ENCODE measurements at places on chromosomes 12 and 14.

DNA sequence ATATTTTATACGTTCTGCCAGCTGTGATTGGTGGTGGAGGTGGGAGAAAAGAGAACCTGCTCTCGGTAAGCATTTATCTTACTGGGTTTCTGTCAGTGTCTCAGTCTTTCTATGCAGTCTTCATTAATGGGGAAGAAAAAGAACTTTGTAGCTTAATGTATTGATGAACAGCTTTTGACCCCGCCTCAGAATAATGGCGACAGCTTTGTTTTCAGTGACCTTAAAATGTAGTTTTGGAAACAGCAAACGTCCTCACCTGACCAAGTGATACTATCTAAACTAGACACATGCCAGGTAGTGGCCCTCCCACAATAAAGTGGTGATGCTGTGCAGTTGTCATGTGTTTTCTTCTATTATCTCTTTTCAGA is 1.4 kb downstream of the DACT1 start:
- no peak for DNase-seq

DNA sequence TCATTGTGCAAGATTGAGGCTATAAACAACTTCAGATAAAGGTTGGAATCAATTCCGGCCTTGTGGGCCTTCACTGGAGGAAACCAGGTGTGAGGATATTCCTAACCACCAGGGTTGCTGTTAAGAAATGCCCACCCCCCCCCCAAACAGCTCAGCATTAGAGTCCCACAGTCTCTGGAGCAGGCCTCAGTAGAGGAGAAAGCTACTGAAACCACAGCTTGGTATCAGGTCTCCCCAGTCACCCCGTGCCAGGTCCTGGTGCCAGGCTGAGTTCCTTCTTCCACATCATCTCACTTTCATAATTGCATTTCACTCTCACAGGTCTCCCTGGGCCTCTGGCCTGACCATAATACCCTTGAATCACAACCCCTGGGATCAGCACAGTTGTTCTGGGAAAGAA is 12.5 kb downstream of the GALNT6 start:
- no peak for DNase-seq

- DNase-seq: peak; percentile 48
Measured at GRCh38 chr12:1457901-1458300, 136.5 kb downstream of the FBXL14 start.

DNA sequence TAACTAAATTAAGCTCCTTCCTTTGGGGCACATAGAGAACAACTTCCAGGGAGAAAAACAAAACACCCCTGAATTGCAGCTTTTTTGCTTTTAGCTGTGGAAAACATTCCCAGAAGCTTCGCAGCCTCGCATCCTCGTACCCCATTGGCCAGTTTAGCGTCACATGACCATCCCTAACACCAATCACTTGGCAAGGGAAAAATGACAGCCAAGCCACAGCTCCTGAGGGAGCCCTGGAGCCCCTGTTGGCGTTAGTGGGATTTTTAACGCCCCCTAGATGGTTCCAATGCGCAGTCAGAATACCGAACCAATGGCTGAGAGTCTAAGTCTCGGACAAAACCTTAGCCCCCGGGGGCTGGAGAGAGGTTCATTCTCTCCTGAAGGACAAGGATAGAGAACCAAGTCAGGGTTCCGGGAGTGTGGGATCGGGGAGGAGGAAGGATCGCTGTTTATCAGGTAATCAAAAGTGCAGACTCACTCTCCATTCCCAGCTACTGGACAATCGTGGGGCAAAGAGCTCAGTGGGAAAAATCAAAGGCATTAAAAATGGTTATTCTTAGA is 135.6 kb upstream of the HIF1A start:
- DNase-seq: no peak

- DNase-seq: no peak
Measured at GRCh38 chr12:64836856-64837255, 12.4 kb downstream of the TBC1D30 start.

DNA sequence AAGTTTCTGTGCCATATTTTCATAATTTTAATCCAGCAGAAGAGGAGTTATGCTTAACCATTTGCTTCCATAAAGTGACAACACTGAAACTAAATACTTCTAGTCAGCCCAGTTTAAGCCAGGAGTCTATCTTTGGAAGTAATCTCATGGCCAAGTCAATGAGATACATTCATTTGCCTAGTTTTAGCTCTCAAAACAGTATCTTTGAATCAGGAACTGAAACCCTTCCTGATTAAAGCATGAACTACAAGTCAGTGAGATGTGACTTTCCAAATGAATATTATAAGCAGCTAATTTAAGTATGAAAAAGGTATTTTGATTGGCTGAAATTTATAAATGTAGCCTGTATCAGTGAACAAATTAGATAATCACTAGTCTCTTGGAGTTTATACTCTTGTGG is 491.5 kb downstream of the SLC6A15 start:
- DNase-seq: no peak

GRCh38 chr12:113422030-113422885 is at the start of gene SDSL:
Gene SDSL (plus strand): TSS chr12:113422380. CDS start chr12:113427983, 5,603 bp downstream.
- peak; percentile 79 for DNase-seq

GRCh38 chr12:69984241-69984640 is 159.2 kb downstream of the MYRFL start:
- no peak for DNase-seq

GRCh38 chr12:32455607-32456071 is 56.3 kb downstream of the FGD4 start:
- DNase-seq: peak; percentile 88

DNA sequence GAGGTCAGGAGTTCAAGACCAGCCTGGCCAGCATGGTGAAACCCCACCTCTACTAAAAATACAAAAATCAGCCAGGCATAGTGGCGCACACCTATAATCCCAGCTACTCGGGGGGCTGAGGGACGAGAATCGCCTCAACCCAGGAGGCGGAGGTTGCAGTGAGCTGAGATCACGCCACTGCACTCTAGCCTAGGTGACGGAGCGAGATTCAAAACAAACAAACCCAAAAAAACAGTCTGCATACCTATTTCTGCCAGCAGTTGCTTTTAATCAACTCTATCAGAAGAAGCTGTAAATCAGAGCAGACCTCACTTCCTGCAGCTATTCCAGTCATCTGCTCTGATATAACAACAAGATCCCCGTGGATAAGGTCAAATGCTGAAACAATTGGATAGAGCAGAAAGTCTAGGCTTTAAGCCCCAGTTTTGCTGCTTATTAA is 50.5 kb downstream of the LIMA1 start:
- no peak for DNase-seq

- no peak for DNase-seq
Measured at GRCh38 chr12:117159674-117160073, 30.6 kb downstream of the FBXO21 start.

GRCh38 chr14:92610849-92611271 is 97.3 kb downstream of the RIN3 start:
- DNase-seq: no peak

- no peak for DNase-seq
Measured at GRCh38 chr14:92577321-92577742, 63.8 kb downstream of the RIN3 start.

GRCh38 chr14:68306934-68307789 is 485.7 kb downstream of the ZFP36L1 start:
- no peak for DNase-seq

DNA sequence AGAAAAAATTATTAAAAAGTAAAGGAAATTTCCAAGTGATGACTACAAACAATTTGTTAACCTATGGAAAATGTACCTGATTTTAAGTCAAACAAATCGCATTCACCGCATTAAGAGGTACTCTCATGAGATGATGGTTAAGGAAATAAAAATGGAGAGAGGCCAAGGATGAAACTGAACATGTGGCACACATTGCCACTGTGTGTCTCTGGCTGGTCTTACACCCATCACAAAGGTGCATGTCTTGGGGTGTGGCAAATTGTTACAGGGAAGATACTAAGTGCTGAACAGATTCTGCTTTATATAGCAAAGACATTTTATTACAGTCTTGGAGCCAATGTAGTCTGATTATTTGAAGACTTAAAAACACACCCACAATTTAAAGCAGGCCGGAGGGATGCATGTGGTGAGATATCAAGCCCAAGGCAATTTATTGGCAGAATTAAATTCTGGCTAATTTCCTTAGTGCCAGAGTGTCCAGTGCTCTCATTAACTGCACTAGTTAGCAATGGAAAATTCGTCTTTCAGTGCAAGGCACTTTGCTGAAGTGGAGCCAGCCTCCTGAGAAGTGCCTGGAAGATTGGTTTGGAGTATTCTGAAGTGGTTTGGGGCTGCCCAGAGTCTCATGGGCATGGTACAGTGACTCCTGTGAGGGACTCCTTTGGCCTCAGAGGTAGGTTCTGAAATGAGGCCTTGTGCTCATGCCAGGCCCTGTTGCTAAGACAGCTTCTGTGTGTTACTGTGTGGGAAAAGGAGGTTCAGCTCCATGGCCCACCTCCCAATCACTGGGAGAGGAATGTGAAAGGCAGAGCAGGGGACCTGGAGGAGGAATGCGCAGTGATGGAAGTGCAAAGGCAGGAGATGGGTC is 166.9 kb downstream of the BRMS1L start:
- DNase-seq: no peak

GRCh38 chr12:113800201-113800600 is 165.9 kb downstream of the RBM19 start:
- DNase-seq: no peak

- no peak for DNase-seq
Measured at GRCh38 chr14:32336702-32337101, 7.6 kb downstream of the AKAP6 start.

DNA sequence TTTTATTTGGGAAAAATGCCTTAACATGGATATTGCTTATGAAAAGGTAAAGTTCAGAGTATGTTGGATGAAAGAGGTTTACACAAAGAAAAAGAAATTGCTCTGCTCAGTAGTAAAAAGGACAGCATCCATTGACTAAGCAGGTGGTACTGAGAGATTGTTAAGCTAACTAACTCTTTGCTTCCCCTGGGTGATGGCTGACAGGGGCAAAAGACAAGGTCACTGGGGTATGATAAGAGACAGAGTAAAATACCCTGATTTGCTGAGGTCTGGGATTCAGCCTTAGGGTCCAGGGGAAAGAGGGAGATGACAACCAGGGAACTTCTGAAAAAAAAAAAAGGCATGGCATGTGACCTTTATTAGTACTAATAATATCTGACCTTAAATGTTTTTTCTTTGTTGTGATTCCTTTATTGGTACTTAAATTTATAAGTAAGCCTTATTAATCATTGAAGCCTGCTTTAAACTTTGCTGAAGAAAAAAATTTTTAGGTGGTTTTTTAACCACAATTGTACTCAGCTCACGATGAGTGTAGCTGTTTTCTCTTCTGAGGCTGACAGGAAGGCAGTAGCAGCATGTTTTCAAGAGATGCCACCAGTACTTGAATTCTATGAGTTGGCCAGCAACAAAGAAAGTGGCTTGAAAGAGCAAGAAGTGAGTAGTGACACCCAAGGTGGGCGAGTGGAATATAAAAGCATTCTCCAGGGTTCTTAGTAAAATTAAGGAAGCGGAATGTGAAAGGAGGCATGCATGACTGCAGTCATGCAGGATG is 43.7 kb upstream of the KITLG start:
- no peak for DNase-seq

GRCh38 chr14:51094282-51094821 is 553 bp downstream of the TRIM9 start:
- no peak for DNase-seq

- no peak for DNase-seq
Measured at GRCh38 chr12:81255947-81256346, 178.1 kb downstream of the ACSS3 start.

- DNase-seq: no peak
Measured at GRCh38 chr12:124327362-124328043, 32.6 kb downstream of the RFLNA start.

- DNase-seq: no peak
Measured at GRCh38 chr14:104222396-104223036, 84.1 kb downstream of the KIF26A start.

DNA sequence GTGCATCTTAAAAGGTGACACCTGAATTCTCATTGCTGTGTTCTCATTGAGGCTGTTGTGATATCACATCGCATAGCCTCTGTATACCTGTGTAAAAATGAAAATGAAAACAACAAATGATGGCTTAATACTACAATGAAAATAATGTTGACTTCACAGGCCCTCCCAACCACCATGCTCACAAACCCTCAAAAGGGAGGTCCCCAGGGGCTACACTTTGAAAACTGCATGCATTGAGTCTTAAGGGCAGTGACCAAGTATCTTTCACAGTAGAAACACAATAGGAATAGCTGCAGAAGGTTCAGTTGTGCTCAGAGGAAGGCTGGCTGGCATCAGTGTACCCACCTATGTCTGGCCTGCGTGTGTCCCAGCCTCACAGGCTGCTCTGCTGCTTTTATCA is 27.6 kb upstream of the KCNK13 start:
- DNase-seq: no peak

DNA sequence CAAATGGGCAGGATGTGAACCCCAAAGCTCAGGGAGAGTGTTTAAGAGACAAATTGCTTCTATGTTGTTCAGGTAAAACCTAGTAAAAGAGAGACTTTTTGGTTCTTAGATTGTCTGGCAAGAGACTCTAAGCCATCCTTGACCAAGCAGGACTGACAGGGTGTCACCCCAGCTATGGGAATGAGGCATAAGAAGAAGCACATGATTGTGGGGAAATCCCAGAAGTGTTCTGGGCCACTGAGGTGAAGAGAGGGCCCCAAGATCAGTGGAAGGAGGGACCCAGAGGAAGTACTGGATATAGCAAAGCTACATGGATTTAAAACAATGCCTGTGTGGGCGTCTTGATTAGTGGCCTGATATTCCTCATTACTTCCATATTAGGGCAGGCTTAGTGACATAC is 99.0 kb downstream of the SAMD4A start:
- no peak for DNase-seq

DNA sequence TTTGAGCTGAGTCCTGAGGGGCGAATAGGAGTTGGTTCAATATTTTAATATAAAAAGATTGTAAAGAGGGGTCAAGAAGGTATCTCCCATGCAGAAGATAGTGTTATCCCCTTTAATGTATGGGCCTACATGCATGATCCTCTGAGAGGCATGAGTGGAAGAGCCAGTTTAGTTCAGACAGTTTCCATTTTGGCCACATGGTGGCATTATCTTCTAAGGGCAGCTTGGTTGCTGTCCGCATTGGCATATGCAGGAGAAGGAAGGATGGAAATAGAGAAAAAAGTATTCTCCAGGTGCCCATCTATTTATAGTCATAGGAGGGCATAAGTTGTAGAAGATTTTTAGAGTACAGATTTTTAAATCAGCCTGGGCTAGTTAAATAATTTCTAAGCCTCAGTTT is 5.4 kb downstream of the SAMD4A start:
- DNase-seq: peak; percentile 51

DNA sequence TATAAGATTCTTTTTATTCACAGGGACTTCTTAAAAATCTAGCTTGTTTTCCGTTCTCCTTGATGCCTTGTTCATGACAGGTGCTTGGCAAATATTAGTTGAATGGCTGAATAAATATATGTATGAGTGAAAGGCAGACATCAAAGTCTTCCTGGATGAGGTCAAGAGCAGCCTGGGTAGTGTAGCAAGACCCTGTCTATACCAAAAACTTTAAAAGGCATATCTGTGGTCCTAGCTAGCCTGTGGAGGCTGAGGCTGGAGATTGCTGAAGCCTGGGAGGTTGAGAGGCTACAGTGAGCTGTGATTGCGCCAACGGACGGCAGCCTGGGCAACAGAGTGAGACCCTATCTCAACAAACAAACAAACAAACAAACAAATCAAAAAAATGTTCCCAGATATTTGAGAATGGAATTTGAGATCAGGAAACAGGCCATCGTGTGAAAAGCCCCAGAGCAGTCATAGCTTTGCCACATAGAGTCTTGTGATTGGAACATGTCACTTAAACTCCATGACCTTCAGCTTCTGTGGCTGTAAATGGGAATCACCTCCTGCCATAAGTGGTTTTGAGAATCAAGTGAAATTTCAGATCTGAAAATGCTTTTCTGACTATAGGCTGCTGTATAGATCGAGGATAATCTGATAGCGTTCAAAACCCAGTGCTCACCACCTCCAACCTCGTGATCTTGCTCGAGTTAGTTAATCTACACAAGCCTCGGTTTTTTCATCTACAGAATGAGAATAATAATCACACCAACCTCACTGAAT is 64.3 kb downstream of the ZFP36L1 start:
- no peak for DNase-seq
